Kidney tubule cell (primary cell): ENCODE measurements at places on chromosomes 1 and 21.
A peak's percentile ranks its signal among the peaks of the same experiment; 100 is the strongest.

DNA sequence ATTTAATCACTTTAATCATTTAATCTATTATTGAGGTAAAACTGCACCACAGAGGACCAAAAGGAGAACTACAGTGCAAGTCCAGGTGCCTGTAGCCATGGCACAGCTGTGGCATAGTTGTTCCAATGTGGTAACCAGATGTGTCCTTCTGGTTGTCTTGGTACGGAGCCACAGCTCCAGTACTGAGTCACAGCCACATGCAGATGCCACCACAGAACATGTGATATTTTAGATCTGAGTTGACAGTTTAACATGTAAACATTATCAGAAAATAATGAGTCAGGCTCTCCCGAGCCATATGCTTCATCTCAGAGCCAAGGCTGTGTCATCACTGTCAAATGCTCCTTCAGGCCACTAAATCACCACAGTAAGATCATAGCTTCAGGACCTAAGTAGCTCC, 56.4 kb upstream of the RGS7 start:
- peak; percentile 88 for DNase-seq

GRCh38 chr1:205492201-205492667, 12.2 kb upstream of the CDK18 start:
- DNase-seq: peak; percentile 44

- no peak for DNase-seq
Observed at GRCh38 chr1:118042501-118042900, 113.0 kb downstream of the WDR3 start.

GRCh38 chr1:95033843-95034242, 38.9 kb downstream of the ALG14 start:
- peak; percentile 41 for DNase-seq

- DNase-seq: no peak
Observed at GRCh38 chr1:113751114-113751513, 8.2 kb downstream of the PHTF1 start.

DNA sequence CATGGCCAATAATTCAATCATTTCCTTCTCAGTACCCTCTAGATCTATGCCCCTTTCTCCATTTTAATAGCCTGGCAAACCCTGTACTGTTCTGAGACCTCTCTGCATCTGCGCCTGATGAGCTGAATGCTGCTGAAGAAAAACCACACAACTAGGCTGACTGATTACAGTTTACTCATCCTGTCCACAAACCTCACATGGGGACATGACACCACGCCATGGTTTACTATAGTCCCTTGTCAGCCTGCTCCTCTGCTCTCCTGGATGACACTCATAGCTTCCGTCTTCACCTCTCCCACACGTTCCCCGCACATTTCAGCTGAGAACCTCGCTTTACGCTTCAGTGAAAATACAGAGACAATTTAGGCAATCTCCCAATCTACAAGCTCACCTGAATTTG, 59.7 kb downstream of the DESI2 start:
- DNase-seq: no peak

DNA sequence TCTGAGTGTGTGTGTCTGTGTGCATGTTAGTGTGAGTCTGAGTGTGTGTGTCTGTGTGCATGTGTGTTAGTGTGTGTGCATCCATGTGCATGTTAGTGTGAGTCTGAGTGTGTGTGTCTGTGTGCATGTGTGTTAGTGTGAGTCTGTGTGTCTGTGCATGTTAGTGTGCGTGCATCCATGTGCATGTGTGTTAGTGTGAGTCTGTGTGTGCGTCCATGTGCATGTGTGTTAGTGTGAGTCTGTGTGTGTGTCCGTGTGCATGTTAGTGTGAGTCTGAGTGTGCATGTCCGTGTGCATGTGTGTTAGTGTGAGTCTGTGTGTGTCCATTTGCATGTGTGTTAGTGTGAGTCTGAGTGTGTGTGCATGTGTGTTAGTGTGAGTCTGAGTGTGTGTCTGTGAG, 76.6 kb upstream of the ACTRT2 start:
- DNase-seq: no peak

DNA sequence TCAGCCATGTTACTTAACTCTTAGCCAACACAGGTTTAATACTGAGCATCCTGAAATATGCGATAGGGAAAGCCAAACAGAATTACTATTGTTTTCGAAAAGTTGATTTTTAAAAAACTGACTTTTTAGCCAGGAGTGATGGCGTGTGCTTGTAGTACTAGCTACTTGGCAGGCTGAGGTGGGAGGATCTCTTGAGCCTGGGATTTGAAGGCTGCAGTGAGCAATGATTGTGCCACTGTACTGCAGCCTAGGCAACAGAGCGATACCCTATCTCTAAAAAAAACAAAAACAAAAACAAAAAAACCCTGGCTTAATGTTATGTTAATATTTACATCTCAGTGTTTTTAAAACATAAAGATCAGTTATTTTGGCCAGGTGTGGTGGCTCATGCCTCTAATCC, 16.7 kb downstream of the NMNAT1 start:
- DNase-seq: no peak

GRCh38 chr21:25107708-25108107, 499.6 kb downstream of the MRPL39 start:
- DNase-seq: peak; percentile 90

GRCh38 chr1:159943278-159943640, 2.2 kb downstream of the IGSF9 start:
- DNase-seq: no peak

- DNase-seq: no peak
Observed at GRCh38 chr1:160149716-160150115, 1.7 kb upstream of the ATP1A4 start.

GRCh38 chr1:228921481-228921880, 186.2 kb downstream of the RHOU start:
- DNase-seq: no peak

- peak; percentile 66 for DNase-seq
Observed at GRCh38 chr1:154445040-154445472, 39.9 kb downstream of the IL6R start.

- peak; percentile 86 for DNase-seq
Observed at GRCh38 chr1:58870298-58870676, 86.4 kb upstream of the JUN start.

DNA sequence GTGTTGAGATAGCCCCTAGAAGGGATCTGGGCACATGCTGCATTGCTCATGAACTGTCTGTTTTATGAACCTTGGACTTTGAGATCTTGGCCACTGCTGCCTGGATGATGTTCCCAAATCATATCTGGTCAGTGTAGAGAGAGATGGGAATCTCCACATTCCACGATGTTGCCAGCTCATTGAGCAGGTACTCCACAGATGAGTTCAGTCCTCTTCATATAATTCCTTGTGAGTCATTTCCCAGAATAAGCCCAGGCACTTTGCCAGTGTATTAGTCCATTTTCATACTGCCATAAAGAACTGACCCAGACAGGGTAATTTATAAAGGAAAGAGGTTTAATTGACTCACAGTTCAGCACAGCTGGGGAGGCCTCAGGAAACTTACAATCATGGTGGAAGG, 254.0 kb upstream of the RUNX1 start:
- peak; percentile 97 for DNase-seq

- DNase-seq: peak; percentile 79
Observed at GRCh38 chr1:247110627-247111258, 6.6 kb upstream of the ZNF669 start.

GRCh38 chr1:35530168-35530567, 27.0 kb downstream of the KIAA0319L start:
- no peak for DNase-seq

GRCh38 chr1:14737561-14738094, 139.1 kb downstream of the KAZN start:
- peak; percentile 13 for DNase-seq

GRCh38 chr1:224378855-224379631, 22.4 kb downstream of the CNIH4 start:
- DNase-seq: no peak

GRCh38 chr1:111990026-111990877, 784 bp upstream of the KCND3 start:
- DNase-seq: peak; percentile 2

DNA sequence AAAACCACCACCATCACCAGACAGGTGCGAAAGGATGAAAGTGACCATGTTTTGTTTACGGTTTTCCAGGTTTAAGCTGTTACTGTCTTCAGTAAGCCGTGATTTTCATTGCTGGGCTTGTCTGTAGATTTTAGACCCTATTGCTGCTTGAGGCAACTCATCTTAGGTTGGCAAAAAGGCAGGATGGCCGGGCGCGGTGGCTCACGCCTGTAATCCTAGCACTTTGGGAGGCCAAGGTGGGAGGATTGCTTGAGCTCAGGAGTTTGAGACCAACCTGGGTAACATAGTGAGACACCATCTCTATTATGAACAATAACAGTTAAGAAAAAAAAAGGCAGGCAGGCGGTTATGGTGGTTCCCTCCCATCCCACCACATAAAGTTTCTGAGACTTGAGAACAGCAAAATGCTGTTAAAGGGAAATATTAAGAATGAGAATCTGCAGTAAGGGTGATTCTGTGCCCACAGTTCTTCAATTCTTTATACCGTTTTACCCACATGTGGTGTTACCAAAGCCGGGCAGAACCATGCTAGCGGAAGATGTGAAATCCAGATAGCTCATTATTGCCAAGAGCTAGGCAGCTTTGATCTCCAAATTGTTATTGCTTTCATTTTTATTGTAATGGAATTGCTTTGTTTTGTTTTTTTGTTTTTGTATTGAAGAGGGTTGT, 34.5 kb upstream of the TDRD10 start:
- no peak for DNase-seq

GRCh38 chr1:219385787-219386427, 212.2 kb downstream of the LYPLAL1 start:
- peak; percentile 69 for DNase-seq

GRCh38 chr1:217431395-217431794, 199.5 kb downstream of the GPATCH2 start:
- DNase-seq: no peak

- DNase-seq: no peak
Observed at GRCh38 chr1:37404711-37405110, 69.7 kb upstream of the ZC3H12A start.

DNA sequence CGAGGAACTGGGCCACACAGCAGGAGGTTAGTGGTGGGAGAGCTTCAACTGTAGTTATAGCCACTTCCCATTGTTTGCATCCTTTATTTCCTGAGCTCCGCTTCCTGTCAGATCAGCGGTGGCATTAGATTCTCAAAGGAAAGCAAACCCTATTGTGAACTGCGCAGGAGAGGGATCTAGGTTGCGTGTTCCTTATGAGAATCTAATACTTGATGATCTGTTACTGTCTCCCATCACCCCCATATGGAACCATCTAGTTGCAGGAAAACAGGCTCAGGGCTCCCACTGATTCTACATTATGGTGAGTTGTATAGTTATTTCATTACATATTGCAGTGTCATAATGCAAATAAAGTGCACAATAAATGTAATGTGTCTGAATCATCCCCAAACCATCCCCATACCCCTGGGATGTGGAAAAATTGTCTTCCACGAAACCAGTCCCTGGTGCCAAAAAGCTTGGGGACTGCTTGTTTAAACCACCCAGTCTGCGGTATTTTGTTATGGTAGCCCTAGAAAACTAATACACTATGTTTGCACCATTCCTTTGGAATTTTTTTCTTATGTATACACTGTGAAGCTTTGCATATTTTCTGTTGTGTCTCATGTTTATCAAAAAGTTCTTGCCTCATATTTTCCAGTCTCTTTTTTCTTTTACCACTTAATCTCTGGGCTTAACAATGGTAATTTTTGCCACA, 136.6 kb upstream of the IVNS1ABP start:
- no peak for DNase-seq

DNA sequence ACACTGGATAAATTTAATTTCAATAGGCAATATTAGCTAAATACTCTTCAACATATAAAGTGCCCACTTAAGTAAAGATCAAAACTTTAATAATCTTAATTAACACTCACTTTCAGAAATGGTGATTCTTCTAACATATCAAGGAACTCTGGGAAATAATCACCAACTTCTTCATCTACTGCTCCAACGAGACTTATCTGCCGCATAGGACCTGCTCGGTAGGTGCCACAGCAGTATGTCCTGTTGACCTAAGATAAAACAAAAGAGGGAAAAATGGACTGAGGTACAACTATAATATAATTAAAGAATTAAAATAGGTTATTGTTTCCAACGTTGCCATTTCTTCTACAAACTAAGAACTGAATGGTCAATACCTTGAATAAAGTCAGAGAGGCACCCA, 18.3 kb upstream of the PHTF1 start:
- no peak for DNase-seq

- DNase-seq: peak; percentile 67
Observed at GRCh38 chr1:54937469-54937868, 43.0 kb upstream of the TMEM61 start.

DNA sequence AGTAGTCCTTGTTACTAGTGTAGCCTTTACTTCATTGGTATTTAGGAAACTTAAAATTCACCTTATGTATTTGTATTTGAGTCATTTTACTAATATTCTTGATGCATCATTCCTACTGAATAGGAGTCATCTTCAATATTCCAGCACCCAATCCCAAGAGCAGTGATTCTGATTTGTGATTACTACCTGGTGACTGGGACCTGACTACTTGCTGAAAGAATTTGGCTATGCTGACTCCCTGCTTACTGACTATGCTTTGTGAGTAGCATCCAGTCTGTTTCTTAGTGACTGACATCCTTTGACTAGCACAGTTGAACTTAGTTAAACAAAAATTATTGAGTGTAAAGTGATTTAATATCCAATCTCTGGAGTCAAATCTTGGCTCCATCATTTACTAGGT, 129.9 kb upstream of the NEGR1 start:
- peak; percentile 93 for DNase-seq

DNA sequence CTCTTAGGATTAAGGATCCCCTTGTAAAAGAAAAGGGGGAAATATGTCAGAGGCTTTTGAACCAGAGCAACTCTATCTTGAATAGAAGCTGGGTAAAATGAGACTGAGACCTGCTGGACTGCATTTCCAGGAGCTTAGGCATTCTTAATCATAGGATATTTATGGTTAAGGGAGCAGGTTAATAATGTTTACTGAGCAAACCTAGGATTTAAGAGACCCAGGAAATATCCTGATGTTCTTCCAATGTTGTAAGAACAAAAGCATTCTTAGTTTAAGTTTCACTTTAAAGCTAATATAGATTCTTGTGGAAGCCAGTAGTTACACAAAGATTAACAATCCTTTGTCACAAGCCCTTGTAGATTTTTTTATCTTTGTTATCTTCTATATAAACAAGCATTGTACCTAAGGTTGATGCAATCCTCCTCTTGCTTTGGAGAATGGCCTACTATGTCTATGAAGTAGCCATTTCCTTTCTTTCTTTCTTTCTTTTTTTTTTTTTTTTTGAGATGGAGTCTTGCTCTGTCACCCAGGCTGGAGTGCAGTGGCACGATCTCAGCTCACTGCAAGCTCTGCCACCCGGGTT, 570.2 kb upstream of the BEND5 start:
- peak; percentile 53 for DNase-seq
